ENCODE measurements at places on chromosomes 4 and X. TPM values are rescaled to one million over a fixed set of nuclear protein-coding genes. Genes with fewer than 3 reads are reported as not detected.

Gene SMIM31
- 0.66 TPM for total RNA-seq

Gene NLGN4X
- total RNA-seq, result 8.6 TPM

Gene FHDC1
- total RNA-seq, result 2.0 TPM

Gene GYG2
- 40.6 TPM for total RNA-seq

Gene CFAP47
- not detected for total RNA-seq

Gene GRPR
- 5.3 TPM for total RNA-seq

Gene CRMP1
- total RNA-seq, result 1.6 TPM

Gene CHRDL1
- total RNA-seq, result 396 TPM

Gene NDST3
- total RNA-seq, result not detected

Gene UGT2B17
- total RNA-seq, result not detected

Gene GNRHR
- not detected for total RNA-seq

Gene KIT
- 23.2 TPM for total RNA-seq

Gene NXF2
- not detected for total RNA-seq

Gene RNF150
- 5.6 TPM for total RNA-seq

Gene SLITRK4
- 76.3 TPM for total RNA-seq

Gene MSN
- total RNA-seq, result 132 TPM

Gene DOK7
- total RNA-seq, result 1.3 TPM

Gene CPLX1
- total RNA-seq, result 1.2 TPM

Gene KANTR
- total RNA-seq, result 16.8 TPM

Data from breast epithelium (tissue), 4 donors.